ENCODE measurements at places on chromosomes 5 and 9.

DNA sequence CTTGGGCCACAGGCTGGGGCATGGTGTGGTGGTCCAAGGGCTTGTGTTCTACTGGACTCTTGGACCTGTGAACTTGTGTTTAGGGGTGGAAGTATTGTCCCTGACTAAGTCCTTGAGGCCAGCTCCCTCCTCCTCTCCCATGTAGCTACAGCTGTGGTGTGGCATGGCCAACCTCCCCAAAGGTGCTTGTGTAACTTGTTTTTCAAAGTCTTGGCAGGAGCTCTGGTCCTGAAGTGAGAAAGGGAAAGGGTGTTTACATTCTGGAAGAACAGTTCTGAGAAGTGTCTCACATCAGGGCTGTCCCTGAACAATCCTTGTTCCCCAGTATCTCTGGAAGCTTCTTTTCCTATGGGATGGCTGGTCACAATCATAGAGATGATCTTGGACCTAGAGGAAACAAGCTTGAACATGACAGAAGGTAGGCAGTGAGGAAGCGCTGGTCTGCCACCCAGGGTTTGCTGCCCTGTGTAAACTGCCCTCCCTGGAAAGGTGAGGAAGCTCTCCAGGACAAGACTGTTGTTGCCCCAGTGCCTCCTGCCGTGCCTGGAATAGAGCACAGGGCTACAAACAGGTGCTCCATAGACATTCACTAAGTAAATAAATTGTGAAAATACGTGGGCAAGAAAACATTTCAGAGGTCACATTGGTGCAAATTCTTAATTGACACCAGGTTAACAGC lies 64.6 kb upstream of the KLF9 start:
- DNase-seq: no peak

DNA sequence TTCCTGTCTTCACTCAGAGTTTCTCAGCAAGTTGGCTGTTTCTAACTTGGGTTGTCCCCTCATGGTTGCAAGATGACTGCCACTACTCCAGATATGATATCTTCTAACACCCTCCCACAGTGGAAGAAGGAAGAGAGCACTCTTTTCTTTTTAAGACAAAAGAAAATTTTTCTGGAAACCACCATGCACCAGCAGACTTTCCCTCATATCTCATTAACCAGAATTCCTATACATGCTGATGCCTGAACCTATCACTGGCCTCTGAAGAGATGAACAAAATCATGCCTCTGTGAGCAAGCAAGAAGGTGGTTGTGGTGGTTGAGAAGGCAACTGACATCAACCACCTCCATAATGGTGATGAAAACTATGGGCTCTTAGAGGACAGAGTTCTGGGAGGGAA lies 56.8 kb downstream of the FEM1C start:
- no peak for DNase-seq

- peak; percentile 69 for DNase-seq
These were observed 1.5 kb downstream of the ASS1 start for GRCh38 chr9:130446101-130446861.

- DNase-seq: no peak
These were observed 83.0 kb downstream of the SMC2 start for GRCh38 chr9:104177003-104177611.

GRCh38 chr5:142246258-142246657 lies 78.6 kb downstream of the SPRY4 start:
- DNase-seq: no peak

- DNase-seq: no peak
These were observed 692 bp downstream of the PSAT1 start for GRCh38 chr9:78297672-78297961.
